ENCODE measurements at places on chromosomes 7 and 10. TPM values are rescaled to one million over a fixed set of nuclear protein-coding genes. Genes with fewer than 3 reads are reported as not detected.

CPXM2 gene
- total RNA-seq, result not detected

EGR2 gene
- 14.2 TPM for total RNA-seq

CLRN3 gene
- not detected for total RNA-seq

GTF2I gene
- total RNA-seq, result 381 TPM

STK32C gene
- 19.6 TPM for total RNA-seq

OR2A7 gene
- 0.41 TPM for total RNA-seq

SPDYE16 gene
- total RNA-seq, result 0.35 TPM

CYP3A4 gene
- total RNA-seq, result not detected

ZNF365 gene
- total RNA-seq, result 1.1 TPM

EEF1AKMT2 gene
- total RNA-seq, result 21.9 TPM

NCF1 gene
- total RNA-seq, result not detected

PTEN gene
- 52.5 TPM for total RNA-seq

WDR86 gene
- 29.8 TPM for total RNA-seq

ADARB2 gene
- total RNA-seq, result 1.8 TPM

DHTKD1 gene
- 56.1 TPM for total RNA-seq

CCDC3 gene
- 6.4 TPM for total RNA-seq

DNA sequence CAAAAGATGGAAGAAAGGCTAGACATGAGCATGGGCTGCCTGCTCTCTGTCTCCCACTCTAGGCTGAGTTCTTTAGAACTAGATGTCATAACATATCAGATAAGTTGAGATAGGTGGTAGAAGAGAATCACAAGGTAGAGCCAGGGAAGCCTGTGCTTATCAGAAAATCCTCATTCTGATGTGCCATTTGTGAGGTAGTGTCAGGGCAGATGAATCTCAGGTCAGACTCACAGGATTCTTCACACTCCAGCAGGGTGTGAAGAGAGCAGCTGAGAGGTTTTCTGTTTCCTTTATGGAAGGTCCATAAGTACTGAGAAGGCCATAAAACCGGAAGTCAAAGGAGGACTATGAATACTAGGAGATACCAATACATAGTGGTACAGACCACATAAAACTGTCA, 132.9 kb downstream of the RNLS start:
- no peaks in the 10 kb centered on the region for H3K4me1 ChIP-seq
- H3K36me3 ChIP-seq, result no peaks in the 10 kb centered on the region
- no peak for DNase-seq
- H3K27me3 ChIP-seq, result no peaks in the 10 kb centered on the region
- H3K4me3 ChIP-seq, result no peak overlapping the region

- H3K27ac ChIP-seq, result no peak overlapping the region
- no peak overlapping the region for H3K4me3 ChIP-seq
- no peaks in the 10 kb centered on the region for H3K4me1 ChIP-seq
- H3K36me3 ChIP-seq, result peaks cover 10% of the 10 kb centered on the region
- DNase-seq, result no peak
Observed at GRCh38 chr10:83592337-83592935, 546.9 kb upstream of the GHITM start.

- H3K4me3 ChIP-seq, result no peak overlapping the region
- H3K27ac ChIP-seq, result no peak overlapping the region
- H3K4me1 ChIP-seq, result peaks cover 19% of the 10 kb centered on the region
- no peak for DNase-seq
Observed at GRCh38 chr7:480531-481218, 39.0 kb downstream of the PDGFA start.

DNA sequence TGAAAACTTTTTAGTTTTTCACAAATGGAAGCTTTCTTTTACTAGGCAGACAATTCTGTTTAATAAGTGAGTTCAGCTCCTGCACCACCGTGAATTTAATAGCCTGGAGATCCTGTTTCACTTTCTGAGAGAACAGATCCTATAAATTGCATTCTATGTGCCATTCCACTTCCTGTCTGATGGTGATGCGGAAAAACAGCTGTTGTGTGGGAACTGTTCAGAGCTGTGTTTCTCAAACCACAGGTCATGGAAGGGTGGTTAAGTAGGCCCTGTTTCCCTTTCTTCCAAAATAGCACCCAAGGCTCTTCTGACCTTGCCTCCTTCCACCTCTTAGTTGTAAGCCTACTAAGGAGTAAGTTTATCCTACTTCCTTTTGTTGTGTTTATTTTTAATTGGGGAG, 97.2 kb upstream of the DKK1 start:
- H3K27ac ChIP-seq, result no peak overlapping the region
- H3K27me3 ChIP-seq, result no peaks in the 10 kb centered on the region
- H3K4me1 ChIP-seq, result peaks cover 17% of the 10 kb centered on the region

DNA sequence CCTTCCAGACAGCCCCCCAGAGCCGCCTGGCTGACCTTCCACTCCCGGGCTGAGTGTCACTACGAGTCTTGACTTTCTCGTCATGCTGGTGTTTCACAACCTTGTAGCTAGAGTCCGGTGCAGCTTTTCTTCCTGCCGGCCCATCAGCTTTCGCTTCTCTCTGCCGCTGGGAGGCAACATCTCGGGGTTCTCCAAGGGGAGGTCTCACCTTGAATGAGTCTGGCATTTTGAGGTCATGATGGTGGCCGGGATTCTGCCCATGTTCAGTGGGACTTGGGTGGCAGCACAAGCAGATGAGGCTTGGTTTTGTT, 285.2 kb downstream of the CAMK1D start:
- H3K36me3 ChIP-seq, result no peaks in the 10 kb centered on the region
- H3K27me3 ChIP-seq, result no peaks in the 10 kb centered on the region
- no peak for DNase-seq
- H3K4me3 ChIP-seq, result no peak overlapping the region
- H3K27ac ChIP-seq, result no peak overlapping the region

DNA sequence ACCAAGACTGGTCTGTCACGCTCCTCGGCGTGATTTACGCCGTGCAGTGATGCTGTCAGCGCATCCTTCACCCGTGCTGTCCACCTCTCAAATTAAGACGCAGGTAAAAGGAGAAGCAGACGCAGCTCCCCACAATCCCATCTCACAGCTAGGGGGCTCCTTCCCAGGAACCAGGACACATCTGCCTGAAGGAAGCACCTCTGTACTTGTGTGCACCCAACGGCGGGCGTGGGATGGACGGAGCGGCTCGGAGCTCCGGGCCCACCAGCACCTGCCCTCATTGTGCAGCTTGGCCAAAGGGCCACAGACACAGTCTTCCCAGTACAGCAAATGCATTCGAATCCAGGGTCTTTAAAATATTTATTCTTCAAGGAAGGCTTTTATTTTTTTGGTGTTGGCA, 55.3 kb downstream of the STK32C start:
- no peaks in the 10 kb centered on the region for H3K36me3 ChIP-seq
- H3K4me3 ChIP-seq, result no peak overlapping the region
- no peak for DNase-seq
- peak overlapping the region; percentile 57 for H3K27ac ChIP-seq
- H3K4me1 ChIP-seq, result no peaks in the 10 kb centered on the region

DNA sequence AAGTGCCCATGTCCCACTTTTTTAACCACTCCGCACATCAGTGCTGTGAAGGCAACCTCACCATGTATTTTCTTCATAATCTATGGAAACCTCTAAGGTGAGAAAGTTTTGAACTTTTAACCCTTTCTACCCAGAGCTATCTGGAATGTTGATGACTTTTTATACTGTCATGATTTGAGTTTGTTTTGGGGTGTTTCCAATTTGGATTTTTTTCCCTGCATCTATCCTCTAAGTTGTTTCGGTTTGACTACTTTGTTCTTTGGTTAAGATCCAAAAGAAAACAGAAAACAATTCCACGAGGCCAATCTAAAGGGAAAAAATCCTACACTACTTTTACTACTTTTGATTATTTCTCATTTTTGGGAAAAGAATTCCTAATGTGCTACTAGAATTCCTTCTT, 279.7 kb downstream of the USP6NL start:
- H3K36me3 ChIP-seq, result peaks cover 26% of the 10 kb centered on the region
- H3K27ac ChIP-seq, result no peak overlapping the region
- no peak for DNase-seq

- H3K27ac ChIP-seq, result no peak overlapping the region
- DNase-seq, result no peak
- H3K36me3 ChIP-seq, result no peaks in the 10 kb centered on the region
- no peaks in the 10 kb centered on the region for H3K27me3 ChIP-seq
Observed at GRCh38 chr7:131225619-131226513, 101.8 kb upstream of the MKLN1 start.

DNA sequence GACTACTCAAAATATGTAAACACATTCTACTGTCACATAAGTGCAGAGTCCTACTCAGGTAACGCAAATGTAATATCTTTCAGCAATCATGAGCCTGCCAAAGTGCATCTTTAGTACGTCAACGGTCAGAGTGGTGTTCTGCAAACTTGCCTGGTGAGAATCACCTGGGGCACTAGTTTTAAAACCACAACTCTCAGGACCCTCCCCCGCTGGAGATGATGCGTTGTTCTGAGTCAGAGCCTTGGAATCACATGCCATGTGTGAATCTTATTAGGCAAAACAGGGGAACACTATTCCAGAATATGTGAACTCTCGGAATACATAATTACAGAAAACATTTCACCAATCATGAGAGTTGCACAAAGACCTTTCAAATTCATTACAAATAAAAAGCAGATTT, 115.7 kb downstream of the TPK1 start:
- no peak for DNase-seq
- H3K4me1 ChIP-seq, result no peaks in the 10 kb centered on the region
- no peak overlapping the region for H3K4me3 ChIP-seq
- no peak overlapping the region for H3K27ac ChIP-seq

DNA sequence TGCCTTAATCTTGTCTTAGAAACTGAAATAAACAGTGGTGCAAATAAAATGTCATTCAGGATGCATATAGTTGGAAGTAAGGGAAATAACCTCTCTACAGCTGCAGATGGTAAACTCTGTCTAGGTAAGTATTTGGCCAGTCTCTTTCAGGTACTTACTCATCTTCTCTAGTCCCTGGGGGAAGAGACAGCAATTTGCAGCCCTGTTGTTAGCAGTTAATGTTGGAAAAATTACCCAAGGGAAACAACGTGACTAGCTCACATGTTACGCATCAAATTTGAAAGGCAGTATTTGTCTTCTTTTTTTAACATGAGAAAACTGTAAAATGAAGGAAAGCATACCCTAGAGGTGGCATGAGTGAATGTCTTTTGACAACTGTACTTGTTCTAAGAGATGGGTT, 3.2 kb upstream of the HUS1 start:
- no peaks in the 10 kb centered on the region for H3K27me3 ChIP-seq
- no peak for DNase-seq
- no peak overlapping the region for H3K27ac ChIP-seq
- no peak overlapping the region for H3K4me3 ChIP-seq
- peaks cover 17% of the 10 kb centered on the region for H3K4me1 ChIP-seq

GRCh38 chr7:101422356-101423195, 59.9 kb downstream of the COL26A1 start:
- H3K36me3 ChIP-seq, result no peaks in the 10 kb centered on the region
- peaks cover 12% of the 10 kb centered on the region for H3K4me1 ChIP-seq
- H3K27me3 ChIP-seq, result no peaks in the 10 kb centered on the region
- DNase-seq, result no peak
- H3K4me3 ChIP-seq, result no peak overlapping the region

DNA sequence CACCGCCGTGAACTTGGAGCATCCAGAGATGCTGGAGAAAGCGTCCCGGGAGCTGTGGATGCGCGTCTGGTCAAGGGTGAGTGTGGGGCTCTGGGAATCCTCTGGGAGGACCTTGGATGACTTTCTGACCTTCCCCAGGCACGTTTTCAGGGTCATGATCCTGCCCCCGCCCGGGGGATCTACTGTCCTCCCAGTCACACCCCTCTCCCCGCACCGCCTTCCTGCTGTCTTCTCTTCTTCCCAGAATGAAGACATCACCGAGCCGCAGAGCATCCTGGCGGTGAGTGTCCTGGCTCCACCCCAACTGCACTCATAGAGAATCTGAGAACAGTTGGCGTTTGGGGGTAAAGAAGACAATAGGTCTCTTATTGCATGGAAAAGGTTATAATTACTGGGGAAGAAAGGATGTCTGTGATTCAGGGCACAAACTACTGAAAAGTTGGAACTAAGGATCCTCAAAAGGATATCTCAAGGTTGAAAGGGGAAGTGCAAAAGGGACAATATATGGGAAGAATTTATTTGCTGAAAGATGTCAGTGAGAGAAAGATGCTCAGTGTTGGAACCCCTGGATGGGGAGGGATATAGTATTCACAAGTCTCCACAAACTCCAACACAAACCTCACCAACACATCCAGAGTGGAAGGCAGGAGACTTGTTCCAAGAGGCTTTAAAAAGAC, 1.9 kb downstream of the GSTK1 start:
- no peak overlapping the region for H3K27ac ChIP-seq
- peaks cover 11% of the 10 kb centered on the region for H3K36me3 ChIP-seq
- no peak for DNase-seq
- peaks cover 24% of the 10 kb centered on the region for H3K4me1 ChIP-seq
- no peaks in the 10 kb centered on the region for H3K27me3 ChIP-seq
- H3K4me3 ChIP-seq, result peak overlapping the region; percentile 41

- H3K4me3 ChIP-seq, result no peak overlapping the region
- DNase-seq, result no peak
- H3K27ac ChIP-seq, result no peak overlapping the region
- no peaks in the 10 kb centered on the region for H3K27me3 ChIP-seq
- H3K36me3 ChIP-seq, result peaks cover 15% of the 10 kb centered on the region
Observed at GRCh38 chr10:133173860-133174640, 14.0 kb downstream of the KNDC1 start.

- H3K27ac ChIP-seq, result no peak overlapping the region
- no peak for DNase-seq
- no peaks in the 10 kb centered on the region for H3K4me1 ChIP-seq
- H3K27me3 ChIP-seq, result no peaks in the 10 kb centered on the region
Observed at GRCh38 chr10:56449770-56450169, 88.7 kb upstream of the ZWINT start.

DNA sequence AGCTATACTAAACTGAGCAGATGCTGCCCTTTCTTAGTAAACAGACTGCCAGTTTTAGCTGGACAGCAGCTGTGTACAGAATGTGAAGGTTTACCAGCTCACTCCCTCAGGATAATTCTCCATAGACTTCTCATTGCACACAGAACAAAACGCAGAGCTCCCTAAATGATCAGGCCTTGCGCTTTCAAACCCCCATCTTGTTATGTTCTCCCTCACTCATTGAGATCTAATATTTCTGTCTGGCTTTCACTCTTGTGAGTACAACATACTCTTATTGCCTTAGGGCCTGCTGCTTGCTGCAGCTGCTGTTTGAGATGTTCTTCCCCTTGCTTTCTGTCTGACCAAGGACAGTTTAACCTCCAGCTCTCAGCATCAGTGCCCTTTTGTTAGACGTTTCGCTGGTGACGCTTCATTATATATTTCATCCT, 17.3 kb downstream of the VWDE start:
- no peak overlapping the region for H3K4me3 ChIP-seq
- no peaks in the 10 kb centered on the region for H3K36me3 ChIP-seq
- H3K4me1 ChIP-seq, result peaks cover 17% of the 10 kb centered on the region
- H3K27ac ChIP-seq, result peak overlapping the region; percentile 0

GRCh38 chr10:83632701-83633100, 506.6 kb upstream of the GHITM start:
- DNase-seq, result no peak
- no peak overlapping the region for H3K4me3 ChIP-seq
- peaks cover 15% of the 10 kb centered on the region for H3K4me1 ChIP-seq
- H3K27me3 ChIP-seq, result no peaks in the 10 kb centered on the region
- H3K36me3 ChIP-seq, result no peaks in the 10 kb centered on the region
- H3K27ac ChIP-seq, result no peak overlapping the region

Data from neural crest cell (in vitro differentiated cells).